ENCODE measurements at places on chromosomes 12 and 14. TPM values are rescaled to one million over a fixed set of nuclear protein-coding genes. Genes with fewer than 3 reads are reported as not detected.
A peak's percentile ranks its signal among the peaks of the same experiment; 100 is the strongest.

DNA sequence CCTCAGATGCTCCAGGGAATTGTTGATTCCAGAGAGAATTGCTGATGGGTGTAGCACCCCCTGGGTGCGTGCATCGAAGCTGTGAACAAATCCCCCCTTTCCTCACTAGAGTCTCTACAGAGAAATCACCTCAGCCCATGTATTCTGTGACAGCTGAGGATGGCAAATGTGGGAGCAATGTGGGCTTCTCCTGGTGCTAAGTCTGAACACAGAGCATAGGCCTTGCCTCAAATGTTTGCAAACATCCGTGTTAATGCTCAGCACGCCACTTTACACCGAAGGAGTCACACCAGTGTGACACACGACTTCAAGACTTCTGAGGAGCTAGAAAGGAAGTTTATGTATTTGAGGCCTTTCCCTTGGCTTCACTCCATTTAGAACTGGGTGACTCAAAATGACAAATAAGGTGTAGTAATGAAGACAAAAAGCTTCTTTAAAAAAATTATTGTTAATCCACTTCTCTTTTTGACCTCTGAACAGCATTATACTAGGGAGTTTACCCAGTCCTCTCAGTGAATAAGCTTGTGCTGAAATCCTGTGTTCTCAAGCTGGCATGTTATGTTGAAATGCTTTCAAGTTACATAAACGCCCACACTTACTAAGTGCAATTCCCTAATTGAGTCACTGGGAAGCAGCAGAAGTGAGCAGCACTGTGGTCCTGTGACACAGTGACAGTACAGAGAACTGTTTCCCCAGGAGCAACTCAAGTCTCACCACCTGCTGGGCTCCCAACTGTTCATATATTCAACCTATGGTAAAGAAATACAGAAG lies 92.9 kb downstream of the FAR2 start:
- DNase-seq, result no peak

DNA sequence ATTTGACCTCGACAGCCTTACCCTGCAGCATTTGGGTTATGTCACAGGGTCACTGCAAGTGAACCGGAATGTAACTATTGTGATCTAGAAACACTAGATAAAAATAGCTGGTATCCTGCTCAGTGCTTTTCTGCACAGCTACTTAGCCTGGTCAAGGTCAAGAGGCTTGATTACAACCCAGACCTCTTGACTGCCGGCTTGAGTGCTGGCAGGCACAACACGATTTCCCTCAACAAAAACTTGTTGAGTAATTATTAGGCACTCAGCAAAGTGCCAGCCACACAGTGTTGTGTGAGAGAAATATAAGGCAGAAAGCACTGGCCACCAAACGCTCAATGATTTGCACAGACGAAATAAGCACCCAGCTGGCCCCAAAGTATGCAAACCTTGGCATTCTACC lies 156.7 kb downstream of the NUAK1 start:
- no peak for DNase-seq

- DNase-seq, result no peak
These were observed 40.5 kb downstream of the GALC start for GRCh38 chr14:87952307-87953094.

DNA sequence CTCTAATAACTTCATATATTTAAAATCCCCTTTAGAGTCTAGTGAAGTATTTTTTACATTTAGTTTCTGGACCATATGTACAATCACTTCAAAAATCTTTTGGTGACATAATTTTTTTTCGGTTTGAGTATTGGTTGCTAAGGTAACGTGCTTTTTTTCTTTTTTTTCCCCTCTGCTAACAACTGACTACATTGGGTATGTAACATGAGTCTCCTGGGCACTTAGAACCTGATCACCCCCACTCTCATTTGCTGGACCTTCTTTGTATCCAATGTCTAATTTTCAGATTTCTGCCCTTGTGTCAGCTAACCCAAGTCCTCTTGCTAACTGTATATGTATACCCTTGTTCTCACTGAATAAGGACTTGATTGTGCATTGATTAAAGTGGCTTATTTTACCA lies 592.9 kb upstream of the FLRT2 start:
- no peak for DNase-seq

- no peak for DNase-seq
These were observed 23.5 kb upstream of the AMN start for GRCh38 chr14:102898776-102899515.

GRCh38 chr14:69427596-69427995 lies 29.1 kb downstream of the SLC39A9 start:
- DNase-seq, result no peak

DNA sequence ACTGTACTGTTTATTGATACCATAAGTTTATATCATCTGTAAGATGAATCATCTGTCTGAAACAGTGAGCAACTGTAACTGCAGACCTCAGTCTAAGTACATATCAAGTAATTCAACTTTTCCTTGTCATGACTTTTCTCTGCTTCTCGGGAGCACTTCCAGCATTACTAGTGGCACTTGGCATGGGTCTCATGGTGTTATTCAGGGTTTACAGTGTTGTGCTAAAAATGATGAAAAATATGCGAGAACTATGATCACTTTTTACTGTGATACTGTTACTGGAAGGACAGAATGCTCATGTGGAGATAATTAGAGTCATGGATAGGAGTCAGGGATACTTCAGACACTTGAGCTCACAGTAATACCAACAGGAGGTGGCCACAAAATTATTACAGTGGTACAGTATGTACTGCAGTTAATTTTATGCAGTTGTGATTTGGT lies 8.3 kb downstream of the KTN1 start:
- DNase-seq, result no peak

GRCh38 chr12:112115259-112116045 lies 6.9 kb upstream of the NAA25 start:
- no peak for DNase-seq

DNA sequence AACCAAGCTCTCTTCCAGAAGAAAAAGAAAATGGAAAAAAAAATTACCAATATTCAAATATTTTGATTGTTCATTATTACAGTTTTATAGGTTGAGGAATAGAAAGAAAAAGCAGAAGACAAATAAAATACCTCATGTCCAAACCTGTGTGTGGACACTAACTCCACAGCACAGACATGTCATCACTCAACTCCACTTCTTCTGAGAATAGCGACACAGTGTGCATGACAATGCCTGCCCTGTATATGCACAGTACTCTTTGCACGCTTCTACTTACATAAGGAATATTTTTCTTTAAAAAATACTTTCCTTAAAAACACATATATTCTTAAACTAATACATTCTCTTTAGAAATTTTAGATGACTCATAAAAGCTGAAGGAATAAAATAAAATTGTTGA lies 81.1 kb downstream of the HMGA2 start:
- DNase-seq, result no peak

GRCh38 chr12:68352067-68352466 lies 19.9 kb upstream of the MDM1 start:
- no peak for DNase-seq

DNA sequence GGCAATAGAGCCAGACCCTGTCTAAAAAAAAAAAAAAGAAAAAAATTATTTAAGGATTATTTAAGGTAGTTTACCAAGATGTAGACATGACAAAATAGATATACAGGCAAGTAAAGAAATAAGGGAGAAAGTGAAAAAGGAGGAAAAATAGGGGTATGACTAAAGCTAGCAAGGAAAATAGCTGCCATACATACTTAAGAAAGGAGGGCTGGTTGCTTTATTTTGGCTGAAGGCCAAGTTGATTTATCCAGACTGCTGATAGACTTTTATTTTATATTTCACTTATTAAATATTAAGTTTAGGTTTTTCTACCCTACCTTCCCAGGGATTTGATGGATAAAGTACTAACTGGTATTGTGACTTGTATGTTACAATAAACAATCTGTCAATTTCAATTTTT lies 8.3 kb upstream of the AEBP2 start:
- DNase-seq, result no peak

- no peak for DNase-seq
These were observed 28.7 kb upstream of the CERS5 start for GRCh38 chr12:50195832-50196231.

DNA sequence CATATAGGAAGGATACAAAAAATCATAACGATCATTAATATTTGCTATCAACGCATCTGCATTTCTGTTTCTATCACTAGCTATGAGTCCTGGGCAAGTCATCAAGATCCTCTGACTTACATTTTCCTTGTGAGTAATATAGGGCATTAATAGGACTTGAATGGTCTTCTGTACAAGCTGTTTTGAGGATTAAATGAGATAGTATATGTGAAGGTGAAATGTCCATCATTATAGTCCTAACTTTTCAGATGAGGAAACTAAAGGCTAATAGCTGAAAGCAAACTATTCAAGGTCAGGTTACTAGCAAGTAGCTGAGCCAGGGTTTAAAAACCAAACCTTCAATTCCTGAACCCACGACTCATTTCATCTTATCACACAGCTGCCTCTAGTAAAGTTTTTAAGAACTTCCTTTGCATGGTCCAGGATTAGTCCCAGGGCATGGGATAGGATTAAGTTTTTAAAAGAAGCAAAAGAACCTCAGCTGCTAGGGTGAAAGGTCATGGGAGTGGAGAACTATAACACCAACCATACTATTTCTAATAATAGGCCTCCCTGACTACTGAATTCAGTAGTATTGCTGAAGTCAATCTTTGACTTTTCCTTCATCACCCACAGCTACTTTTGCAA lies 101.4 kb upstream of the ADAMTS20 start:
- DNase-seq, result no peak

DNA sequence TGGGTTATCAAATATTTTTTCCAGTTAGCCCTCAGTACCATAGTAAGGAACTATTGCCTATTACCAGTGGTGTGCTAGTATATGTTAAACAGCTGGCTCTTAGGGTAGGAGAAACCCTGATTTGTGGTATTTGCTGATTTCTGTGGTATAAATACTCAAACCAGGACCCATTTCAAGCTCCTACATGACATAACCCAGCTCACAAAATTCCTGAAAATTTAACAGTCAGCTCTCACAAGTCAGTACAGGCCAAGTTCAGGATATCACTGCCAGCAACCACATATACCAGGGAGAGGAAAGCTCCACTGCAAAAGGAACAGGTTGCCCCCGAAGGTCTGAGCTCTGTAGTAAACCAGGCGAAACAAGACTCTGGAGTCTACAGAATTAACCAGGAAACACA lies 315.3 kb downstream of the NOVA1 start:
- no peak for DNase-seq

DNA sequence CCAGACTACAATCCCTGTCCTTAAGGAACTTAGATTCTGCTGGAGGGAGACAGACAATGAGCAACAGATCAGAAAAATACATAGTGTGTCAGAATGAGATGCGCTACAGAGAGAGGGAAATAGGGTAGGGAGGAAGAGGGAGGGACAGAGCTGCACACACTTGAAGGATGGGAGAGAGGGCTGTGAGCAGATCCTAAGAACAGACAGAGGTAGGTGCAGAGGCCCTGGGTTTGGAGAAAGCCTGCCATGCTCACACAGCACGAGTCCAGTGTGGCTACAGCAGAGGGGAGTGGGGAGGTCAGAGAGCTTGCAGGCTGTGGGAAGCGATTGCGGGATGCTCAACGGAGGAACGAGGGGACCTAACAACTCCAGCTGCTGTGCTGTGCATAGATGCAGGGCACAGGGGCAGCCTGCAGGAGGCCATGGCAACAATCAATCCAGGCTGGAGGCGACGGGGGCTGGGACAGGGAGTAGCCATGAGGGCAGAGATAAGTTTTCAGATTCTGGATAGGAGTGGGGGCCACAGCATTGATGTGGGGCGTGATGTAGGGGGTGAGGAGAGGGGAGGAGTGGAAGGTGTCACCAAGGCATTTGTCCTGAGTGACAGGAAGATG lies 20.7 kb downstream of the FAIM2 start:
- peak; percentile 30 for DNase-seq

GRCh38 chr14:88272390-88273269 lies 50.4 kb downstream of the KCNK10 start:
- DNase-seq, result no peak

- no peak for DNase-seq
These were observed 23.6 kb upstream of the FERMT2 start for GRCh38 chr14:52974406-52974805.

DNA sequence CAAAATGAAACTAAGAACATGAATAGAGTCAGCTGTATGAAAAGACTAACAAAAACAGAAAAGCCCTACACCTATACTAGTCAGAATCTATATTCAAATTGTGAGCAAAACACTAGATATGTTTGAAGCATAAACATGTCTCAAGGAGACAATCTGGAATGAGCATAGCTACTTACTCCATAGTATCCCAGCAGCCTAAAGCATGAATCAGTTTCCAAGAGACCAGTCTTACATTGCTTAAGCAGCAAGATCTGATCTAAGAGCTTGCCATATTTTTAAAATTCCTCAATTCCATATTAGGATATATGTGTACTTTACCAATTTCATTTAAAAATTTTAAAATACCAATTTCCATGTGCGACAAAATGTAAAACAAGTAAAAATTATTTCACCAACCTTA lies 7.7 kb downstream of the CAPS2 start:
- no peak for DNase-seq

DNA sequence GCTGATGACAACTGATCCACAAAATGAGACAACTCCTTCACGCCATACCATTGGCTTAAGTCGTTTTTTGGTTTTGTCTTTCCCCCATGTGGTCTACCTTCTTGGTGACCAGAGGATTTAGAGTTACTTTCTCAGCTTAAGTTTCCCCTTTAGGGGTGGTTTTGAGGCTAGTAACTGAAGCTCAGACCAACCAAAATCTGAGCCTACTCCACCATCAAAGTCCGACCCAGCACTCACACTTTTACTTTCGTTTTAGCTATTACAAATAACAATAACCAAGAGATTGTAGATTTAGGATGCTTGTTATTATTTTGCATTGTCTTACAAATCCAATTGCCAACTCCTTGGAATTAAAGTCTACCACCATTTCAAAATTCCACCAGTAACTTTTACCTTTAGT lies 130.6 kb upstream of the MDM1 start:
- no peak for DNase-seq

DNA sequence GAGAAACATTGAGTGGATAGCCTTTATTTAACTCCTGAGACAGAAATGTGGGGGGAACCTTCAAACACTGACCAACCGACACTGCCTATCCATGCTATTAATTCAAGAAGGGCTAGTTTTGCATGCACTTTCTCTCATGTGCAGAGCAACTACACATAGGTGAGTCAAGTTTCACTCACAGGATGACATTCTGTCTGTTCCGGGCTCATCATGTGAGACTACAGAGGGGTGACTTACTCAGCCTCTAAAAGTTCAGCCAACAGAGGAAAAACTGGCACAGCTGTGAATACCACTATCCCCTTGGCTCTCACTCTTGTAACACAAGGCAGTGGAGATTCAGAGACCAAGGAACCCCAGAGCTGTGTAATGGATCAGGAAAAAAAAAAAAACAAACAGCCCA lies 13.3 kb downstream of the BEST3 start:
- no peak for DNase-seq

DNA sequence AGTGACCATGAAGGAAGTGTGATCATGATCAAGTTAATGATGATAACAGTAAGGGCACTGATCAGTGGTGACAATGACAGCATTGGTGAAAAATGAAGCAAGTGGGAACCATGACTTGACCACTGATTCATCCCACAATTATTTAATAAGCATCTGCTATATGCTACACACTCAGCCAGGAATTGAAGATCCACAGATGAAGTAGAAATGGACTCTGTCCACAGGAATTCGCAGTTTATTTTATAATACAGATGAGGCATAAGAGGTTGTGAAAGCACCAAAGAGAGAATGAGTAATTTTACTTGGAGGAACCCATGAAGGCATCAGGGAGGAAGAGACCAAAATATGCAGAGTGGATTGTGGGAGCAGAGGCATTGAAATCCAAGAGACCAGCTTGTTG lies 33.8 kb upstream of the SMUG1 start:
- no peak for DNase-seq

Gene MMP14
- 15.6 TPM for polyA plus RNA-seq

Gene MGAT4C
- not detected for polyA plus RNA-seq

Gene SAMD15
- 0.22 TPM for polyA plus RNA-seq

Gene DYNLL1
- polyA plus RNA-seq, result 313 TPM

Gene MIA2
- polyA plus RNA-seq, result 20.6 TPM

Gene LAG3
- polyA plus RNA-seq, result 4.7 TPM
